ENCODE measurements at places on chromosomes 3 and 15.

GRCh38 chr3:39104961-39105686, 2.3 kb downstream of the GORASP1 start:
- no peak for DNase-seq

- no peak for DNase-seq
Observed at GRCh38 chr15:69524814-69525213, 72.2 kb downstream of the RPLP1 start.

DNA sequence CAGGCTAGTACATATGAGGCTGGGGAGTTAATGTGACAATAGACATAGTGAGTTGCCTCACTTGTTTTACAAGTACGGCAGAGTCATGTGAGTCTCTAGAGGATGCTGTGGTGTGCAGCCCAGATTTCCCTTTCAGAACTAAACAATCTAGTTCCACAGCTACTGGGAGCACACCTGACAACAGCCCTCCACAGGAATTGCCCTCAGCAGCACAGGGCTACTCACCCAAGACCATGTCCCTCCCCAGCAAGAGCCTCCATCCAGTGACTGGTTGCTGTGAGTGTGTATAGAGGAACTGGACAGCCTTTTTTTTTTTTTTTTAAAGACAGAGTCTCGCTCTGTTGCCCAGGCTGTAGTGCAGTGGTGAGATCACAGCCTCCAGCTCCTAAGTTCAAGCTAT, 40.2 kb upstream of the UBE2E2 start:
- DNase-seq = no peak

DNA sequence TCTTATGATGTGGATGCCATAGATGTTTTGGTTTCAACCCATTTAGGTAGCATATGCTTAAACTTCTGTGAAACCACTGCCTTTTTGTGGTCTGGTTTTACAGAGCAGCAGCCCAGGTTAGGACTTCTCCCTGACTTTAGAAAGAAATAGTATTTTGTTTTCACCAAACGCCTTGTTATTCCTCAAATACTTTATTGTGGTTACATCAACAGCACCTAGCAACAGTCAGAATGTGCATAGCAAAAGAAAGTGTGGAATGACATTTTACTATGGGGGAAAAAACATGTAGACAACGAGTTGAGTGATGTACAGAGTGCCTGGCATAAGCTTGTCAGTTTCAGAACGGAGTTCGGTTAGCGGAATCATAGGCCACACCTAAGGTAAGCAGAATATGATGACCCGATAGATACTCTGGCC, 159.2 kb downstream of the TPRG1 start:
- DNase-seq = no peak

DNA sequence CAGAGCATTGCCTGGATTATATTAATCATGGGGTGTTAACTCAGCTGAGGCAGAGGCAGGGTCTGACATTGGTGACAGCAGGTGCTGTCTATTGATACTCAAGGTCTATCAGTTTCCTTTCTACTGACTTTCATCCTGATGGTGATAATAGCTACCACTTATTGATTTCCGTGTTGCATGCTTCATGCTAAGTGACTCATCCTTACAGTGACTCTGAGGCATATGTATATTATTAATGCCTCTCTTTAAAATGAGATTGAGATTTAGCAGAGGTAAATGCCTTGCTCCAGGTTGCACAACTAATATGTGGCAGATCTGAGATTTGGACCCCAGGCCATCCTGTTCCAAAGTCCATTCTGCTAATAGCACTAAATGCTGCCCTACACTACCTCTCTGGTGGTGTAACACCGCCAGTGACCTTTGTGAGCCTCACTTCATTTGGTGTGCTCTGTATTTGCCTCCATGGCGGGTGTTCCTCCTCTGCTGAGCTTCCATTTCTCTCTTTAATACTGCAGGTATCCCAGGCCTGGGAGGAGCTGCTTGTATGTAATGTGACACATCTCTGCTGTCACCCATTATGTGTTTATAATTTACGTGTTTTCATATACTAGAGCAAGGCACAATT, 50.4 kb downstream of the GPR171 start:
- DNase-seq = no peak
